ENCODE measurements at places on chromosomes 3 and 15. TPM values are rescaled to one million over a fixed set of nuclear protein-coding genes. Genes with fewer than 3 reads are reported as not detected.

DNA sequence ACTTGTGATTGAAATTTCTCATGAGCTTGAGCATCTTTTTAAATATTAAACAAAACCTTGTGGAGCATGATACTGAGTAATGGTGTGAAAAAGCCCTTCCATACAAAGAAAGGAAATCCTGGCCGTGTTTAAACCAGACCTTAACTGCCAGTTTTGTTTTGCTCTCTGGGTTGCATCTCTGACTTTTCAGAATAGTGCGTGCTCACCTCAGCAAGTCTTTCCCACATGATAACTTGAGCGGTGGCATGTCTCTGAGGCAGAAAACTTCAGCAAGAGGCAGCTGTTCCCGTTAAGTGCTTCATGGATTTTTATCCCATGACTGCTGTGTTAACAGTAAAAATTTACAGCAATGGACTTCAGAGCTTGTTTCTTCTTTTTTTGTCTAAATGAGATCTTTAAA lies 393.3 kb downstream of the FEZF2 start:
- no peak for DNase-seq

- no peak for DNase-seq
Observed at GRCh38 chr3:147619921-147620560, 210.9 kb downstream of the ZIC1 start.

DNA sequence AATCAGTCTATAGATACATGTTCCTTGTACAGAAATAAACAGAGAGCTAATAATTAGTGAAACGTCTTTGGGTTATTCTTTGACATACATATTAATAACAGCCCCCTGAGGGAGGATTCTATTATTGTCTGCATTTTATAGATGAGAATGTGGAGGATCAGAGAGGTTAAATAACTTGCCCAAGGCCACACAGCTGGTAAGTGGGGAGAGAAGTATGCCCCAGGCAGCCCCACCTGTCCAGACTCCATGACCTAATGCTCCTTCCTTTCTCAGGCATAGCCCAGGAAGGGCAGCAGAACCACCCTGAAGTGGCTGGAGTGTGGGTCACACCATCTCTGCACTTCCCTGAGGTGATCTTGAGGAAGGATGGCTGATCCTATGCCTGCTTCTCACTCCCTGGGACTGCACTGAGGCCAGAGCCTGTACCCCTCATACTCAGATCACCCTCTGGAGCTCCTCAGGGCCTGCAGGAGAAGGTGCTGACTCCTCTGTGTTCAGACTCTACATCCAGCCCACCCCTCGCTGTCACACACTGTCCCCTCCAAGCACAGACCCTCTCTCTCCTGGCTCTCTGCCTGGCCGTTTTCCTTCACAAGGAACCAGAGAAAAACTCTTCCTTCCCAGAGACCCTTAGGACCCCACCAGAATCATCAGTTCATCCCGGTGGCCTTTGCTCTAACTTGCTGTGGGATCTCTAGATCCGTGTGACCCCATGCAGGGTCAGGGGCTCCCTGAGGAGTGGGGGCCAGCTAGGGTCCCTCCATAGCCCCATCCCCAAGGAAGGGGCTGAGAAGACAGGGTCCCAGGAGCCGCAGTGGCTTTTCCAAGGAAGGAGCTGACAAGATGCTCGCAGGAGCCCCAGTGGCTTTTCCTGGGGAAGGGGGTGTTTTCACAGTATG lies 4.4 kb upstream of the HHATL start:
- peak; percentile 12 for DNase-seq

- no peak for DNase-seq
Observed at GRCh38 chr15:101084801-101085200, 165.6 kb downstream of the LRRK1 start.

DNA sequence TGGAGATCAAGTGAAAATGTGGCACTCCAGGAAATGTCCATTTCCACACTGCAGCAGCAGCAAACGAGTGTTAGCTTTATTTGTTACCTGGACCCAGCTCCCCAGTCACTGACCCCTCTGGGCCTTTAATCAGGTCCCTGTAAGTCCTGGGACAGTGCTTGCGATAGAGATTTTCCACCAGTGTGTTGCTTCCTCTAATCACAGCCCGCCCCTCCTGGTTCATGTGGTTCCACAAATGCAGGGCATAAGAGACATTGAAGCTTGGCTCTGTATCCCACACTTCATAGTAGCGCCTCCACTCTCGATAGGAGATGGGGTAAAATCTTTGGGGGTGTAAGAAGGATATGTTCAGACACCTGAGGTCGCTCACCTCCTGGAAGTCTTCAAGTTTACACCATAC lies 8.0 kb downstream of the A4GNT start:
- DNase-seq: no peak

DNA sequence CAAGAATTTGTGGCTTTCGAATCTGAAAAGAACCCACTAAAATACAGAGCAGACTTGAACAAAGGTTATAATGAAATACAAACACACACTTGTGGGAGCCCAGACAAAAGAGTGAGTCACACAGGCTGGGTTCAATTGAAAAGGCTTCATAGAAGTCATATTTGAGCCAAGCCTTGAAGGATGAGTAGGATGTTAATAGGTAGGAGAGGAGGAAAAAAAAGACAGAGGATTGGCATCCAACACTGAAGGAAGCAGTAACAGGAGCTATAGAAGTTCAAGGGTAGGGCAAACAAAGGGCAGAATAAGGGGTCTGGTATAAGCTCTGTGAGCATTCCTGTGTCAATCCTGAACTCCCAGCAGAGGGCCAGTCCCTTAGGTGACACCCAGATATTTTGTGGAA lies 325.4 kb downstream of the FOXP1 start:
- DNase-seq: no peak

DNA sequence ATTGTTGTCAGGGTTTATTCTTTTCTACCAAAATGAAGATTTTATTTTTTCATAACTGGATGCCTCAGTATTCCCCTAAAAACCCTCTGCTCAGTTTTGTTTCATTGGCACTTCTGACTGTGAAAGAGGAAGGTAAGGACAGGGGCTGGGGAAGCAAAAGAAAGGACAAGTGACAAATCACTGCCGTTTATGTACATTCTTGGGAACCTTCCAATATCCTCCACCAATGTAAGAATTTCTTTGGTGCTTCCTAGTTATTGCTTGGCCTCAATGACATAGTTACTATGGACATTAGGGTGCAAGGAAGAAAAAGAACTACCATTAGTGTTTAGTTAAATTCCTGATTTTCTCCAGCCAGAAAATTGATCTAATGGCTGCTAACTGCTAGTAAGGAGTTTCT lies 131.0 kb upstream of the C15orf61 start:
- DNase-seq: no peak

DNA sequence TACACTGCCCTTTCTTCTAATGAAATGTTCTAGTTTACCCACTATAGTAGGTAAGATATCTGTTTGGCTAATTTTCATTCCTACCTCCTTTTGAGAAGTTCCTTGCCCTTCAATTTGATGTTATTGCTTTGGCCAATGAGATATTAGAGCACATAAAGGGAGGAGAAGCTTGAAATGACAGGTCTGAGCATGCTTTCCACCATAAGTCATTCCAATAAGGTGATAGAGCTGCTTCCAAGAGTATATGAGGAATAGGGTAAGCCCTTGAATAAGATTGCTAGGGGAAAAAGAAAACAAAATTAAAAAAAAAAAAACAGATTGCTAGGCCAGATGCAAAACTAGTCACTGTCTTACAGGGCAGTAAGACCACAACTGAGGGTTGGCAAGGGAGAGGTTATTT lies 78.9 kb upstream of the TRIM42 start:
- no peak for DNase-seq

GRCh38 chr3:76702676-76703075 lies 337.2 kb upstream of the ROBO2 start:
- DNase-seq: no peak

DNA sequence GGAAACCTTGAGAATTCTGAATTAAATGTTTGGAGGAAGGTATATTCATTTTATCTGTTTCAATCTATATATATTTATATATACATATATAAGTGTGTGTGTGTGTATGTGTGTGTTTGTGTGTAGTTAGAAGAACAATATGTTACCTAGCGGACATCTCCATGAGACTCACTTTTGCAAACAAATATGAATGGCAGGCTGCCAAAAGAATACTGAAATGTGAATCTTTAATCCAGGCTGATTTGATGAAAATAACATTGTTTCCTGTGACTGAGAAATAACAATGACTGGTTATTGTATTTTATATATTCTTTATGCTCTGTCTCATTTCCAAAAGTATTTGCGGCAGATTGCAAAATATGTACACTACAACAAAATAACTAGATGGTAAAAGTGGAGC lies 255.5 kb upstream of the TGFBR2 start:
- no peak for DNase-seq

- no peak for DNase-seq
Observed at GRCh38 chr15:45919806-45920205, 285.0 kb downstream of the SQOR start.

GRCh38 chr3:173584093-173584837 lies 186.7 kb downstream of the NLGN1 start:
- no peak for DNase-seq

DNA sequence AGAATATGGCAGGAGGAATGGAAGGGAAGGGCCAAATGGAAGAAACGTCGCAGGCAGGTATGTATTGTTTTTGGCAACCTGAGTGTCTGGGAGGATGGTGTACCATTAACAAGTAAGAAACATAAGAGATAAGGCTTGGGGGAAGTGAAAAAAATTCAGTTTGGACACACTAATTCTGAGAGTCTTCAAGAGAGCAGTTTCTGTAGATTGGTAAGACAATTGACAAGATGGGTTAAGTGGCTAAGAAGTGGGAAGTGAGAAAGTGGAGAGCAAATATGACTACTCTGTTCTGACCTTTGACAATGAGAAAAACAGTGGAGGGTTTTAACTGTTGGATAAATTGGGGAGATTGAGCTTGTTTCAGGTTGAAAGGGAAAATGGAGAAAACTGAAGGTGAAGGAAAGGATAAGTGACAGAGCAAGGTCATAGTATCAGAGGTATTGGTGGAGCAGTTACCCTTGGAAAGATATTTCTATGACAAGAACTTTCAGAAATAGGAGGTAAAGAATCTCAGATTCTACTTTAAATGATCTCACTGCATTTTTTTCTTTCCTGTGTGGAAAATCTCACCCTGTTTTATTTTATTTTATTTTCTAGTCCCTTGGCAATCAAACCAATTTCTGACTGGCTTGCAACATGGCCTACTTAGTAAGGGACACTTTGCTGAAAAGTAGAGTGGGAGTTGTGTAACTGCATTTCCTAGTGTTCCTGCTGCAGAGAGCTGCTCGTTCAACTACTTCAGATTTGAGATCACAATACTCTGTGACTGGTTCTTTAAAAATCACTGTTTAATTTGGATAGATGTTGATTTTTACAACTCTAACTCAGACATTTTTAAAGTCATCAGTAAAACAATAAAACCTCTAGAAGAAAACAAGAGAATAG lies 23.1 kb upstream of the GABPB1 start:
- DNase-seq: no peak

GRCh38 chr3:190131329-190131728 lies 10.6 kb upstream of the P3H2 start:
- DNase-seq: no peak

DNA sequence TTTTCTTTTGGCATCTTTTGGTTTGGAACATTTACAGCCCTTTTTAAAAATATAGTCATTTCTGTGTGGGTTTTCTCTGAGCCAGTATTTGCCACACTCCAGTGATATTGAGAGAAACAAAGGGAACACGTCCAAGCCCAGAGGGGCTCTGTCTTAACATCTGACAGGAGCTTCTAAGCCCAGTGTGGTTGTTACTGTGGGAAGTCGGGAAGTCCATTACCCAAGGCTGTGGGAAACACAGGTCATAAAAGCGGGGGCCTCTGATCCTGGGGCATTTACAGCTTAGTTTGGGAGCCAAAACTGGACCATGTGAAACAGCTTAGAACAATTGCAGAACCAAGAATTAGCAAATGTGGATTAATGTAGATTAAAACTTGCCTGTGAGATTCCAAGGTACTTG lies 123.0 kb downstream of the PTPRG start:
- no peak for DNase-seq

GRCh38 chr15:57720867-57721266 lies 14.4 kb downstream of the POLR2M start:
- DNase-seq: no peak

GRCh38 chr3:158771982-158772381 lies 29.9 kb upstream of the MFSD1 start:
- DNase-seq: no peak

DNA sequence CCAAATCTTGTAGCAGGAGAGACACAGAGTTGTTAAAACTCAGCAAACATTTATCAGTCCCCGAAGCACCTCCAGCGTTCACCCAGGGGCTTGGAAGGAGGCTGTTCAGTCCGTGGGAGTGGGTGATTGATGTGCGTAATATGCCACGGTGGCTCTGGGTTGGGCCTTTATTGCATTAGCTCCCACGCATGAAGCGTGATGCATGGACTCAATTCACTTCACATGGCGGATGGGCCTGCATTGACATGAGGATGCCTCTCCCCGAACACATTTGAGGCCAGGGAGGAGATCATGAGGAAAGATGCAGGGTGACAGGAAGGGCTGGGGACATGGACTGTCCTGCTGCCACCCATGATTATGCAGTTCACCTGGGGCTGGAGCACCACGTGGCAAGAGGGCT lies 126.5 kb downstream of the FAM43A start:
- no peak for DNase-seq

DNA sequence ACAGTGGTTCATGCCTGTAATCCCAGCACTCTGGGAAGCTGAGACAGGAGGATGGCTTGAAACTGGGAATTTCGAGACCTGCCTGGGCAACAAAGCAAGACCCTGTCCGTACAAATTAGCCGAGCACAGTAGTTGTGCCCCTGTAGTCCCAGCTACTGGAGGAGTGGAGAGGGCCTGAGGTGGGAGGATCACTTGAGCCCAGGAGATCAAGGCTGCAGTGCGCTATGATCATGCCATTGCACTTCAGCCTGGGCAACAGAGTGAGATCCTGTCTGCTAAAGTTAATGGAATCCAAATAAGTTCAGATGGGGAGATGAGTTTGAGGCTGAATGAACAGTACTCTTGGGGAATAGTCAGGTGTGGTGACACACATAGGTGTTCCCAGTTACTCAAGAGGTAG lies 14.4 kb downstream of the TRIM71 start:
- no peak for DNase-seq

- no peak for DNase-seq
Observed at GRCh38 chr3:147360646-147361453, 45.5 kb downstream of the ZIC4 start.

GRCh38 chr15:99511866-99512661 lies 53.7 kb upstream of the MEF2A start:
- DNase-seq: peak; percentile 61

AHSG gene
- not detected for total RNA-seq

ACOX2 gene
- 33.3 TPM for total RNA-seq

SAMD7 gene
- not detected for total RNA-seq

APBA2 gene
- not detected for total RNA-seq

SYNPR gene
- total RNA-seq: not detected

DUOX2 gene
- total RNA-seq: 0.12 TPM

SRP14 gene
- 218 TPM for total RNA-seq

DUOXA2 gene
- total RNA-seq: not detected

PFKFB4 gene
- total RNA-seq: 2.8 TPM

ASTE1 gene
- total RNA-seq: 3.1 TPM

P2RY12 gene
- total RNA-seq: 3.4 TPM

ZIC1 gene
- total RNA-seq: not detected

Measured in heart left ventricle (tissue), 16 donors.